ENCODE measurements at places on chromosomes 6 and 20.
A peak's percentile ranks its signal among the peaks of the same experiment; 100 is the strongest.

DNA sequence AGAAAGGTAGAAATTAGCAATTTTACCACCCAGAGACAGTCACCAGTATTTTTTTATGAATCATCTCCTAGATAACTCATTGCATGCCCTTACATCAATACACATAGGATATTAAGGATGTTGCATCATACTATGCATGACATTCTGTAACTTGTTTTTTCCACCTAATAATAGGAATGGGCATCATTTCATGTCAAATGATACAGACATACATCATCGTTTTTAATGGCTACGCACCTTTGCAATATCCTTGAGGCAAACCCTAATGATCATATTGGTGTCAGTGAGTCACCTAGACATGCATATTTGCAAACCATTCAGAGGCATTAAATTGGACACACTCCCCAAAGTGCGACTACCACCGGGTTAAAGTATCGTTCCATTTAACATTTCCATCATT is 309.7 kb upstream of the AGPAT4 start:
- no peak for DNase-seq

DNA sequence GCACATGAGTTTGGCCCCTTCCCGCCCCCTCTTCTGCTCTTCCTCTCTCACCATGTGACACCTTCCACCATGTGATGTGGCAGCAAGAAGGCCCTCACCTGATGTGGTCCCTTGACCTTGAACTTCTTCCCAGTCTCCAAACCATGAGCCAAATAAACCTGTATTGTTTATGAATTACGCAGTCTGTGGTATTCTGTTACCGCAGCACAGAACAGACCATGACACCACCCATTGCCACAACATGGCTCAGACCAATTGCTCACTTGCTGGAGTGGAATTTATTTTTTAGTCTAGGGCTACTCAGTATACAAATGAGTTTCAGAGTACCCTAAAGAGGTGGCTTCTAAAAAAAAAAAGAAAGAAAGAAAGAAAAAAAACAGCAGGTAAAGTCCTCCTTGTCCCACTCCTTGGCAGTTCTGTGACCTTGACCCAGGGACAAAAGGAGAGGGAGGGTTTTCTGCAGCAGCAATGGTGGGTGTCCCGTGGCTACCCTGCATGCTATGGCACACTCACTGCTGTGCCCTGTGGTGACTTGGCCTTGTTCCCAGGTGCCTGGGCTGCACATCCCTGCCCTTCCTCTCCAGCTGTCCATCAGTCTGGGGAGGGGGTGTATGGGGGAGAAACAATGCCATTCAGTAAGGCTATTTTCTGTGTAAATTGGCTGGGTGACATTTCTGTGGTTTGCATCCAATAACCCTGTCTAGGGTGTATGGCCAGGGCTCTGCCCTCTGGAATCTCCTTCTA is 5.4 kb upstream of the VSX1 start:
- DNase-seq: no peak

GRCh38 chr6:159249752-159250151 is 80.6 kb downstream of the FNDC1 start:
- DNase-seq: no peak

DNA sequence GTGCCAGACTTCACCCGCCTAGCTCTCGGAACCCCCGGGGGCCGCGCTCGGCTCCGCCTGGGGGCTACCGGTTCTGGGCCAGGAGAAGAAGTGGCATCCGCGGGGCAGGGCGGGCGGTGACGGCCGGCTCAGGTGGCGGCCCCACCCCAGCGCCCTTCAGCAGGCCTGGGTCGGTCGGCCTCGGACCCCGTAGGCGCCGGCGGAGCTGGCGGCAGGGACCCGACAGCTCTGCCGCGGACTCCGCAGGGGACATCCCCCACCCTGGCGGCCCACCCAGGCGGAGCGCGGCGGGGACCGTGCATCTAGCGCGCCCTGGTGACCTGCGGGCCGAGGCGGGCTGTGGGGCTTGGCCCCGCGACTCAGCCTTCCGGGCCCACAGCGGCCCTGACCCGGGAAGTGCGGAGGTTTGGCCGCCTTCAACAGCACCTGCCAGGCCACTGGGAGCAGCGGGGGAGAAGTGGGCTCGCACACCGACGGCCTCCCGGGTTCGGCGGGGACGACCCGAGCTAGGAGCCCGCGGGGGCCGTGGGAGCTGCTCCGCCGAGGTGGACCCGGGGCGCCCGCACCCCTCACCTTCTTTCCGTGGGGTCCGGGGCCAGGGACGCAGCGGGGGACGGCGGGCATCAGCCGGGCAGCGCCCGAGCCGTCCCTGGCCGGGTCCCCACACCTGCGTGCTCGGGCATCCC is 87.1 kb downstream of the TMEM242 start:
- no peak for DNase-seq

GRCh38 chr6:51019806-51020205 is 201.1 kb downstream of the TFAP2B start:
- no peak for DNase-seq

- DNase-seq: no peak
Observed at GRCh38 chr6:163971841-163972838, 557.6 kb downstream of the QKI start.

GRCh38 chr6:79718509-79719247 is 87.5 kb downstream of the SH3BGRL2 start:
- no peak for DNase-seq

DNA sequence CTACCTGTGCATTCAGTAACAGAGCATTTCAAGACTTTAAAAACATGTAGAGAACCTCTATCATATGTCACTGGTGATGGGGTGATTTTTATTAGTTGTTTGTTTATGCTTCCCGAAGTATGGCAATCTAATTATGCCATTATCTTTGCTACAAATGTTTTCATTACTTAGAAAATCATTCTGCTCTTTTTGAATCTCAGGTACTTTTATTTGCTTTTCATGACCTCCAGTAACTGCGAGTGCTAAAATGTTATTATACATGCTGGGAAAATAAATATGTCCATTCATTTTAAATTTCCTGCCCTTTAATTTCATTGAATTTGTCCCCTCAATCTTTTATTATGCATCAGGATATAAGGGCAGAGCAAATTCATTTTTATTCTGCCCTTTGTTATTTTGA is 515.7 kb downstream of the NKAIN2 start:
- no peak for DNase-seq

- DNase-seq: no peak
Observed at GRCh38 chr20:49446808-49447207, 35.7 kb downstream of the KCNB1 start.

DNA sequence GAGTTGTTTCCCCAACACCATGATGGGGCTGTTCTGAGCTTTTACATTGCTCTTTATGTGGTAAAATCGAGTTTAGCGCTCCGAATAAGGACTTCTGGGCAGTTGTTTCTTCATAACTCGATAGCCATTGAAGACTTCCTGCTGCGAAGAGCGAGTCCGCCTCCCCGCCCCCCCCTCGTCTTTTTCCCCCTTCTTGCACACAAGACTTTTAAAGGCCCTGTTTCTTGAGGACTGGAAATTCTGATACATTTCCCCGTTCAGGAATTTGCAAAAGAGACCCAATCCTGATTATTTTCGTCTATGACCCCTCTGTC is 1.5 kb upstream of the CITED2 start:
- peak; percentile 16 for DNase-seq

- no peak for DNase-seq
Observed at GRCh38 chr6:13988049-13988738, 63.4 kb downstream of the RNF182 start.

GRCh38 chr6:70709826-70710225 is 42.1 kb downstream of the SMAP1 start:
- DNase-seq: no peak

DNA sequence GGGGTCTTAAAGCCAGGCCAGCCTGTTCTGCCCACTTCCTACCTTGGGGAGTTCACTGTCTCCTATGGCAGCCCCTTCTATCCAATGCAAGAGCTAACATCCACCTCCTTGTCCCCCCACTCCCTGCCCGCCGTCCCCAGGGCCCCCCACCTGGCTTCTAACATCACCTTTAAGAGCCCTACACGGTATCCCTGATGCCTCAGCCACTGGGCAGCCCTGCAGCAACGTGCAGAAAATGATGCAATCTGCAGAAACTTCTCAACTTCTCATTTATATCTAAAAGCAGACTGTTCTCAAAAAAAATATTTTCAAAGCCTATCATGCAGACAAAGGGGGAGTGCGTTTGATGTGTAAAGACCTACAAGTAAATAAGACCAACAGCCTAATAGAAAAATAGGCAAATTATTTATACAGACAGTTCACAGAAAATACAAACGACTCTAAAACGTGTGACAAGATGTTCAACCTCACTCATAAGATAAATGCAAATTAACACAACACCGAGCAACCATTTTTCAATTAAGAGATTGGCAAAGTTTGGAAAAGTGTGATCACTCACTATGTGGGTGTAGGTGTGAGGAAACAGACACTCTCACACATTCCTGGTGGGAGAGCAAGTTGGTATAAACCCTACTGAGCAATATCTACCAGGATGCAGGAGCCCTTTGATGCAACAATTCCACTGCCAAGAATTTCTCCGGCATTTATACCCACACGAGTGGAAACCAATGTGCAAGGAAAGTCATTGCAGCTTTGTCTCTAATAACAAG is 15.1 kb upstream of the HCK start:
- no peak for DNase-seq

DNA sequence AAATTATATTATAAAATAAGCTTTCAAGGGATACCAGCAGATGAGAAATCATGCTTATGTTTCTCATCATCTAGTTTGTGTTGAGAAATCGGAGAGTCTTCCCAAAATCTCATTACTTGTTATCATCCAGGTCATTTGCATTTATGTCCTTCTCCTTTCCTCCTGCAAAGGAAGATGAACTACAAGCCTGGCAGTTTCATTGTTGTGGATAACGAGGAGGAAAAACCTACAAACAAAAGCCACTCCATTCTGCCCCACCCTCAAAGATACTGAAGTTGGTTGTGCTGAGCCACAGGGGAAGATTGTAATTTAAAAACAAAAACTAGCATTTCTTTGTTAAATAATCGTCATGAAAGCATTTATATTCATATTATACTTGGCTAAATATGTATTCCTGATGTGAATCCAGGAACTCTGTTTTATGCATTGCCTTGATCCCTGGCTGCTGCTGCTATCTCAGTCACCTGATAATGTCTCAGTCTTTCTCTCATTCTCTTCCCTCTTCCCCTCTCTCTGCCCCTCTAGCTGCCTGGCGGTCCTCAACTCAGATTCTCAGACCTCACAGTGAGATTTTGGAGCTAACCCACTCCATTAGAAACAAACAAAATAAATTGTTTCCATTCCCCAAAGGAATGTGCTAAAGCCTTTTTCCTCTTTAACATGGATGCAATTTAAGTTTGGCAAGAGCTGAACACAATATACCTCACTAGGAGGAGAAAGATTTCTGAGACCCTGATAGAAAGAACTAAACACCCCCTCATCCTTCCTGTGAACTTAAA is 185.3 kb downstream of the ADAT2 start:
- DNase-seq: no peak

- no peak for DNase-seq
Observed at GRCh38 chr20:38997622-38998021, 35.5 kb downstream of the DHX35 start.

- DNase-seq: no peak
Observed at GRCh38 chr6:166417285-166417691, 34.5 kb upstream of the MPC1 start.

DNA sequence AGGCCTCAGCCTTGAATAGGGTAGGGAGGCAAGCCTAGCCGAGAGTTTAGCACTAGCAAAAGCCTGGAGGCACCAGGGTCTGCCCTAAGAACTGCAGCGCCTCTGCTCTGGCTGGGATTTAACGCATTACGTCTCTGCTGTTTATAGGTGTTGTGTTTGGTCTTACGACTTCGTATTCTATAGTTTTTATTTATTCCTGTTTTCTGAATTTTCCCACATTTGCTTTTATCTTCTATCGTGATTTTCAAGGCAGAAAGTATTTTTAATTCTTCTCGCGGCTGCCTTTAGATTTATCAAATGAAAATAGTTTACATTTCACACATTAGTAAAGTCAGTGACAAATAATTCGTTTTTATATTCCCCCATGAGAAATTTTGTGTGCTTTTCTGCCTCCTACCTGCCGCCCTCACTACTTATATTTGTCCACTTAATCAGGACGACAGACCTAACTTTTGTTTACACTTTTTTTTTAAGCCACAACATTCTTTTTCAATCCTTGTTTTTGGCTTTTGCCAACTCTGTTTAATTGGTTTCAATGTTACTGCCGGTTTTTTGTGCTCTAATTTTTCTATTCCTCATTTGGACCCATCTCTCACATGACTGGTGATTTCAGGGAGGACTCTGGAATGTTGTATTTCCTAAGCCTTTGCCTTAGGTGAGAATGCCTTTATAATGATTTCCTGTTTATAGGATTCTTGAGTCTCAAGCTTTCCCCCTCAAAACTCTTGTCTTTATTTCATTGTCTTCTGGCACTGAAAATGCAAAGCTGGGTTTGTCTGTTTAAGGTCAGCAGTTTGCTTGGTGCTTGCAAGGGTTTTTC is 1.3 kb upstream of the LZTS3 start:
- no peak for DNase-seq

DNA sequence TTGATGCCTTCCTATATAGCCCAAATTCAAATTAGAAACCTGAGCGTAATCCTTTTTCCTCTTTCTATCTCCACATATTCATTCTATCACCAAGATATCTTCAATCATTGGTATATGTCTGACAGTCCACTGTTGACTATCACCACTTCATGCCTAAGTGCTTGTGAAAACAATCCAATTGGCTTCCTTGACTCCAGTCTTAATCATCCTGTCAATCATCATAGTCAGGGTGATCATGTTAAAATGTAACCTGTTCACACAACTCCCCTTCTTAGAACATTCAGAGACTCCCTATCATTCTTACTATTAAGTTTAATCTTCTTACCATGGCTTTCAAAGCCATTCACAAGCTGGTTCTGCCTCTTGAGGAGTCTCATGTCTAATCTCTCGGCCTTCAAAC is 616.7 kb downstream of the PHF3 start:
- DNase-seq: no peak

GRCh38 chr6:32666420-32667300 is at the start of gene HLA-DQB1:
TSS of gene HLA-DQB1 (minus strand) at chr6:32666657. CDS start at chr6:32666607, 50 bp downstream.
- DNase-seq: no peak

DNA sequence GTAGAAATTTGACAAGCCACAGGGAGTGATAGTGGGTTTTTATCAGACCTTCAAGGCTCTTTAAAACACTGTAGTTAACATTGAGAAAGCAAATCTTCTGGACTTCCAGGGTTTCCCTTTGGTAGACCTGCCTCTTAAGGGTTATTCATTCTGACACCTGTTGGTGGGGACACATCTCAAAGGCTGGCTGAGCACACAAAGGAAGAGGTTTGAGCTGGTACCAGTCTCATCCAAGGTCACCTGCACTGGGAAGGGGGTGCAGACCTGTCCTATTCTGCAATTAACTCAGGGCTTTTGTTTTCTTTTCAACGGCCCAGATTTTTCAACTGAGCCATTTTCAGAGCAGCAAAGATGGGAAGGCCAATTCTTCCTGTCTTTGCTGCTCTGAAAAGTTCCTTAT is 45.6 kb downstream of the EDN1 start:
- no peak for DNase-seq

GRCh38 chr20:49392745-49393144 is 89.7 kb downstream of the KCNB1 start:
- DNase-seq: no peak

- DNase-seq: no peak
Observed at GRCh38 chr6:78829407-78829806, 37.9 kb upstream of the IRAK1BP1 start.

GRCh38 chr20:24353135-24353690 is 116.2 kb upstream of the SYNDIG1 start:
- DNase-seq: no peak

- no peak for DNase-seq
Observed at GRCh38 chr20:8389381-8390036, 257.4 kb downstream of the PLCB1 start.

GRCh38 chr20:40497899-40498691 is 190.9 kb downstream of the MAFB start:
- DNase-seq: no peak

All from brain pericyte (primary cell).